Activated CD4-positive, alpha-beta T cell treated with anti-CD3 and anti-CD28 coated beads, Interleukin-2, Interleukin-6, amounts not matched to agents 100 ng/mL and 50 ng/mL, durations not matched to agents 16 hours and 8 hours (primary cell): ENCODE measurements at places on chromosomes 3 and 15.

DNA sequence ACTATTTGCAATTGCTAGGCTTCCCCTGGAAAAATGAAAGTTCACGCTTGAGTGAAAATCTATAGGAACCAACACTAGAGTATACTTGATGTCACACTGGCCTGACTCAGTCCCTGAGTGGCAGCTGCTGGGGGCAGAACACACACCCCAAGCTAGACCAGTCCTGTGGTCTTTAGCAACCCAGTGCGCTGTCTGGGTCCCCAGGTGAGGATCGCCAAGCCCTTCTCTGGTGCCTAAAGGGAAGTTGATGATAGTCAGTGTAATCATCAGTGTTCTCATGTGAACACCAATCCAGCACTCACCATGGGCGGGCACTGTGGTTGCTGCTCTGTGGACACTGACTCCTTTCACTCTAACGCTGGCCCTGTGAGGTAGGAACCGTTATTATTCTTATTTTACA, 11.2 kb downstream of the ALDH1A3 start:
- no peak for DNase-seq

DNA sequence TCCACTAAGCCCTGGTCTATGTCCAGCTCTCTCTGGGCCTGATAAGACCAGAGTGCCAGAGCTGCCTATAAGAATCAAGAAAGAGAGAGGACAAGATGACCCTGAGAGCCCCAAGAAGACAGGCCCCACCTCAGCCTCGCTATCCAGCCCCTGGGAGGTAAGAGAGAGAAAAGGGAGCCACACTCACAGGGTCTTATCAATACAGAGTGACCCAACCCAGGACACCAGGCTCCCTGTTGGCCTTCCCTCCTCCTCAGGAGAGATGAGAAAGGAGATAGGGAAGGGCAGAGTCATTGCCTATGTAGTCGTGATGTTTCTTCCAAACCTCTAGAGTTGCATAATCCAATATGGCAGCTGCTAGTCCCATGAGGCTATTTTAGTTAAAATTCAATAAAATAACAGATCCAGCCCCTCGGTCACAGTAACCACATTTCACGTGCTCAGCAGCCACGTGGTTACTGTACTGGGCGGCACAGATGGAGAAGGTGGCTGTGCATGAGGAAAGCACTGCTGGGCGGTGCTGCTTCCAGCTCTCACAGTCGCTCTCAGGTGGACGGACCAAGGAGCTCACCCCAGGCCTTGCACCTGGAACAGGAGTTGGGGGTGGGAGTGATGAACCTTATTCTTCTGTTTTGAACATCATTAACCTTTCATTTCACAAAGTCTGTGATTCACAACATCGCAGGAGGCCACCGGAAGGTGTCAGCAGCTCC, 525.8 kb downstream of the SHQ1 start:
- no peak for DNase-seq

GRCh38 chr15:30043211-30043655, 39.5 kb upstream of the GOLGA8J start:
- DNase-seq = no peak

- DNase-seq = no peak
Measured at GRCh38 chr3:135918600-135918999, 46.9 kb upstream of the PPP2R3A start.

GRCh38 chr15:61768131-61768530, 292.1 kb downstream of the VPS13C start:
- DNase-seq = no peak

DNA sequence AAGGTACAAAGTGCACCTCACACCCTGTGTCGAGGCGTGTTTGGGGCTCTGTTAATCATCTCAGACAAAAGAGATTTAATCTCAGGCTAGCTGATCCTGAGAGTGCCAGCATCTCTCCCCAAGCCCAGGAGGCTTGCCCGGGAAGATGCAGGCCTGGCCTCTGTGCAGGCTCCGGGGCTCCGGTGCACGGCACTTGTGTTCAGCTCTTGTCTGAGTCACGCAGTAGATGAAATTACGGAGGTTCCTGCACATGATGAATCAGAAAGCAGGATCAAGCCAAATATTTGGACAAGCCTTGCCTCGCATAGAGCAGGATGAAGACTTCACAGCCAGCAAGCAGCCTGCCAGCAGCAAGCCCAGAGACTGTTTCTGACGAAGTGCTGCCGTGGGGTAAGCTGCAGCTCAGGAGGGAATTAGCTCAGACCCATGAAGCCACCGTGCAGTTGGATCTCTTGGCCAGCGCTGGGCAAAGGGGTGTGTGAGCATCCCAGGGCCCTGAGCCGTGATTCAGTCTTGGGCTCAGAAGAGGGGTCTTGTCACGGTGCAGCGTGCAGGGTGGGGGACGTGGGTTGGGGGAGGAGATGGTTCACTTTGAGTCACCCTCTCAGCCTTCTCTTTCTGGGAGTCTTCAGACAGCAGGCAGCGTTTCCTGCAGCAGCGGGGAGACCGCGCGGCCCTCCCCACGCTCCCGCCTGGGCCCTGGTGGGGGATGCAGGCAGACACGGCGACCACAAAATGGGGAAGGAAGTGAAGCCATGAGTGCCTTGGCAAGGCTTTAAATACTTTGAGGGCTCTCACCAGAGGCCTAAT, 89.2 kb upstream of the MEF2A start:
- DNase-seq = no peak

DNA sequence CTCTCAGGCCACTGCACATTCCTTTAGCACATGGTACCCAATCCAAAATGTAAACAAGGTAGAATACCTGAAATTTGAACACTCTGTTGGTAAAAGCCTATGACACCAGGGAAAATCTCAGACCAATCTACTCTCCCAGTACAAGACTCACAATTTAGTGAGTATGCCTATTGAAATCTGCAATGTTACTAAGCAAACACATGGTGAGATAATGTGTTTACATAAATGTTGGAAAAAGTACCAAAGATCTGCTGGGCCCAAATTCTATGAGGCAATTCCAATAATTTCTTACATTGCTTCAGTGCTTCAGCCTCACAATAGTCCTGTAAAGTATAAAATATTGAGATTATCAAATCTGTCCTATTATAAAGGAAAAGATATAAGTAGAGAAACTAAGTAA, 536.1 kb downstream of the PYDC2 start:
- DNase-seq = no peak

DNA sequence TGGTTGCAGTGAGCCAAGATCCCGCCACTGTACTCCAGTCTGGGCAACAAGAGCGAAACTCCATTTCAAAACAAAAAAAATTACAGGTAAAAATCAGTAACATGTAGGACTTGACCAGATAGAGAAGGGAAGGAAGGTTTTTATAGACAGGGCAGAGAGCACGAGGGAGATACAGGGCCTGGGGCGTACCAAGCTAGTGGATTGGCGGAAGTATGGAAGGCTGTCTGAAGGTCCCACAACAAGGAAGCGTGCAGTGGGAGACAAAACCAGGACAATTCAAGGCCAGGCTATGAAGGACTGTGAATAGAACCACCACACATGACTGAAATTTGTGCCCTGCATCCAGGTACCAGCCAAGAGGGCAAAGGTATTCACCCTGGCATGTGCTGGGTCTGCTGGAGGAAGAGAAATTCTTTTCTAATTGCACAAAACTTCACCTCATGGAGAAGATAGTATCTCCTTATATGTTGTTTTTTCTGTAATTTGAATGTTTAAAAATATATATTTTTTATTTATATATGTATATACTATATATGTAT, 33.0 kb upstream of the BCL2A1 start:
- no peak for DNase-seq

DNA sequence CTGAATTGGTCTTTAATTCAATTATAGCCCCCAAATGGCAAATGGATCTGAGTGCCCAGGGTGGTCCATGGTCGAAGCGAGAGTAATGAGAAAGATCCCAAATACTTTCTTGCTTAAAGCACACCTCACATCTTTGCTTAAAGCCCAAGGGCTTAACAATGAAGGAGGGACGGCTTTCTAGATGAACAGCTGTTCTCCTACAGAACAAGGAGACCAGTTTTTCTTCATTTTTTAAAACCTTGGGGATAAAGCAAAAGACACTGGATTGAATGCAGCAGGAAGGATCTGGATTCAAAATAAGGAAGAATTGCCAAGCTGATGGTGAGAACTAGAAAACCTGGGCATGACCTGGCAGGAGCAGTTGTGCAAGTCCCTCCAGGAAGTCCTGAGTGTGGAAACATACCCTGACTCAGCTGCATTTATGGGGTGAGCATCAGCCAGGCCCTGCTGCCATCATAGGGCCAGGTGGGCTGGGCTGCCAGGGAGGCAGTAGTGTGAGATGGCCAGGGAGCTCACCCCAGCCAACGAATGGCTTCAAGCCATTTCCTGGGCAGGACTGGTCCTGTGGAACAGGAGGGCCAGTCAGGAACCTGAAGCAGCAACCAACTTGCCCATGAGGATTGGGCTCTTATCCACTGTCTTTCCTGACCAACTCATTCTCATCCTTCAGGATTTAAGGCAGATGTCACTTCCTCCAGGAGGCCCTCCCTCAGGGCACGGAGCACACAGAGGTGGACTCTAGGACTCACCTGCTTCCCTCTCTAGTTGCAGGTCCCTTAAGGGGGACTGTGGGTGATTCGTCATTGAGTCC, 18.4 kb upstream of the RHCG start:
- no peak for DNase-seq

GRCh38 chr3:138938056-138938876, 8.7 kb downstream of the FOXL2 start:
- no peak for DNase-seq

GRCh38 chr3:12907296-12907695, 65.9 kb upstream of the RPL32 start:
- no peak for DNase-seq

- DNase-seq = no peak
Measured at GRCh38 chr3:95302044-95302443, 1239.2 kb downstream of the NSUN3 start.

- DNase-seq = no peak
Measured at GRCh38 chr15:74041777-74042435, 40.4 kb downstream of the GOLGA6A start.

DNA sequence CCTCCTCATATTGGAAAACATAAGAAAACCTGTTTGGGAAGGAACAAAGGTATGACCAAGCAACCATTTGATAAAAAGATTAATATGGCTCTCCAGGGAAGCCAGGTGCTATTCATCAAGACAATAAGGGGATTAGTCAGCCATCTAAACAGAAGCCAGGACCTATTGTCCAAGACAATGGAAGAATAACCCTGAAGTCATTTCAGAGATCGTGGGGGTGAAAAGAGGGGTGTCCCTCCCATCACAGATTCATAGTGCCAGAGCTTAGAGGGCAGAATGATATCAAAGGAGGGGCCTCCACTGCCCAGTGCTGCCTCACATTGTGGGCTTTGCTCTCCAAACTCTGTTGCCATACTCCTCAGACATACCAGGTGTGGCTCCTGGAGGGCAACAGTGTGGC, 73.5 kb downstream of the DAPK2 start:
- no peak for DNase-seq

DNA sequence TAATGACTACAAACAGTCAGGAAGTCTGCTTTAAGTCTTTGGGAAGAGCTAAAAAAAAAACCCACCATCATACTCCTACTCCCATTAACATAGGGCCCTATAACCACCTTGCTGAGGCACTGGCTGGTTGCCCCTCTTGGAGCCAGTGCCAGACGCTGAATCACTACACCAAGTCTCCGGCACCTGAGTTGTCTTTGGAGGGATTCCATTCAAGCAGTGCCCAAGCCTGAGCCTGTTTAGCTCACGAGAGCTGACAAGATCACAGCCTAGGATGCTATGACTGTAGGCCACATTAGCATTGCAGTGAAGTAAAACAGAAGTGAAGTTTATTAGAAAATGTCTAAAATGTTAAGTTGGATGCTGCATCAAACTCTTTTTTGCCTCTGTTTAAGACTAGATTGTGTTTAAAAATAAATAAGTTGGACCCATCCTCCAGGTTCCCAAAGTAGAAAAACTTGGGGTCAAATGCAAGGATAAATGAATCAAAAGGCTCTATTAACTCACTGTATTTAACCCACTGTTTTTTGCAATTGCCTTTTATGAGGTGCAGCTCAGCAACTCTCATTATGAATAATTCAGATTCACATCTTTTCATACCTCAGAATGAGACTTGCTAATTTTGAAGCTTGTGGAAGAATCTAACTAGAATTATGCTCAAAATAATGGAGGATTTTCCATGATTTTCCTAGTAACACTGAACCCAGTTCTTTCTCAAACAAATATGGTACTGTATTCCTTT, 461.9 kb downstream of the FOXP1 start:
- peak; percentile 42 for DNase-seq

DNA sequence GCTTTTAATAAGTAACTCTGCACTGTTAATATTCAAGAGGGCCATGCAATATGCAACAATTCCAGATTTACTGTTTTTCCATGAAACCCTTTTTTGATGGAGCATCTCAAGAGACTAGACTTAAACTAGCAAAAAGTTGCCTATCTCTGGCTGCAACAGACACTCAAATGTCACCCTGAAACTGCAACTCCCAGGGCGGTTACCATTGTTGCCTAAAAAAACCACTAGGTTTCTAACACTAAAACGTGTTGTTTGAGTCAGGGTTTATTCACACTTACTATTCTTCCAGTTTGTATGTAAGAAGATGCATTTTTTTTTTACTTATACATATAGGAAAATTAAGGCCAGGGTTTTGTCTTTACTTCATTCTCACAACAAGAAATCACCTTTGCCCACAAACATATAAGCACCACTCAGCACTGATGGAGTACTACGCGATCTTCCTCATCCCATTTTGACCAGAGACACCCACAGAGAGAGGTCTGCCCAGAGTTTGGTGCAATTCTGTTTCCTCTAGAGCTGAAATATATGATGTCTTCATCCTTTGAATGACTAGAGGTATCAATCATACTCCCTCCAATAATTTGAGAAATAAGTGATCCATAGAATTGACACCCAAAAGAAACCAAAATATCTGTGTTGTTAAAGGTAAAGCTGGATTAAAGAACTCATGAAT, 124.0 kb upstream of the SNTN start:
- no peak for DNase-seq

- DNase-seq = no peak
Measured at GRCh38 chr3:128221328-128221727, 68.0 kb downstream of the EEFSEC start.

DNA sequence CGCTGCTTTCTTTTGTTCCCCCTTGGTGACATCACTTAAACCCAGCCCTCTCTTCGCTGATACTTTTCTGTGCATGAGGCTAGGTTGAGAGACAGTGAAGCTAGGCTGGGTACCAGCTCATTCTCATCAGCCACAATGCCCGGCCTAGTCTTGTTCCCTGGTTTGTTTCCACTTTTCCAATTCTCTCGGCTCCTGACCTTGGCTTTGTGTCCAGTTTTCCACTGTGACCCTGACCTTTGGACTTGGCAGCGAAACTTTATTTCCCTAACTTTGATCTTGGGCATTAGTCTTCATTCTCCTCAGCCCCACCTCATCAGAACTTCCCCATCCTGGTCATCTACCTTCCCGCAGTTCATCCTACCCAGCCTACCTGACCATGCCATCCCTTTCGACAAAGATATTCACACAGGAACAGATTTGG, 908 bp upstream of the ADPGK start:
- DNase-seq = no peak

GRCh38 chr3:69379661-69380060, 6.2 kb downstream of the FRMD4B start:
- DNase-seq = no peak

GRCh38 chr15:56835718-56836171, 82.7 kb upstream of the TCF12 start:
- DNase-seq = no peak

GRCh38 chr15:39059917-39060316, 495.3 kb upstream of the RASGRP1 start:
- no peak for DNase-seq
